ENCODE measurements at places on chromosomes 1 and 21.

GRCh38 chr1:234262007-234262753 is 111.1 kb upstream of the COA6 start:
- no peak for DNase-seq

DNA sequence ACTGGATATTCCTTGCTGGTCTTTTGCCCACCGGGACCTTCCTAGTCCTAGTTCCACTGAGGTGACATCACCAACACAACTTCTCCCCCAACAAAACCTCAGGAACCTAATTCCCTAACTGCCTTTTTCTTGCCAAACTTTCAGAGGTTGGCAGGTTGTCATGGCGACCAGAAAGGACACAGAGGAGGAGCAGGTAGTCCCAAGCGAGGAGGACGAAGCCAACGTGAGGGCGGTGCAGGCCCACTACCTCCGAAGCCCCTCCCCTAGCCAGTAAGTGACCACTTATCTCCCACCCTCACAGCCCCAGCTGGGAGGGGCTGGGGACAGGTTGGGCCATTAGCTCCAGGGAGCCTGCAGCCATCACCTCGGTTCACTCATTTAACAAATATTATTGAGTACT is 815 bp downstream of the STYXL2 start:
- DNase-seq, result no peak

DNA sequence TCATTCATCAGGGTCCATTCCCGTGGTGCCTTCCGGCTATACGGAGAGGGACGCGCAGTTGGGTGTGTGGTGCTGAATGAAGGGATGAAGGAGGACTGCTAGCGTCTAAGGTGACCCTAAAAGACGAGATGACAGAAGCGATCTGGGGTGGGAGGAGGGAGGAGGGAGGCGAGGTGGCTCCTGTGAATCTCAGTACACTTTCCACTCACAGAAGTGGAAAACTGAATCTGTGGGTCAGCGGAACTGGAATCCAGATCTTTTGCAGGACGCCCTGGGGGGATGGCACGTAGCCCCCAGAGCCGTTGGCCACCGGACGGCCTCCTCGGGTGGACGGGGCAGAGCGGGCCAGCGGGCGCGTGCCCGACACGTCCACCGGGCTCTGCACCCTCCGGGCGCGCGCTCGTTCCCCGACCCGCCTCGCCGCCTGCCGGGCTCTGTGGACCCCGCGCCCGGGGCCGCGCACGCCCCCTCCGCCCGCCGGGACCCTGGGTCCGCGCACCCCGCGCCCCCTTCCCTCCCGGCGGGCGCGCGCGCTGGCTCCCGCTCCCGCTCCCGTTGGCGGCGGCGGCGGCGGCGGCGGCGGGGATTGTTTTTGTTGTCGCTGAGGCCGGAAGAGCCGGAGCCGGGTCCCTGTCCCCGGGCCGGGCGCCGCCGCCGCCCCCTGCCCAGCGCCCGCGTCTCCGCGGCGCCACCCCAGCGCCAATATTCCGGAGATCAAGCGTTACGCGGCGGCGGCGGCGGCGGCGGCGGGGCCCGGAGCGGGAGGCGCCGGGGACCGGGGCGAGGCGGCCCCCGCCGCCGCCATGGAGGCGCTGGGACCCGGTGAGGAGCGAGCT is at the start of gene AGO4:
TSS of gene AGO4 (plus strand) at position 403 of the 836 bp plus-strand sequence. CDS start at position 804, 401 bp downstream.
- DNase-seq, result peak; percentile 73

- DNase-seq, result no peak
Measured at GRCh38 chr1:116881879-116882520, 27.7 kb upstream of the PTGFRN start.

GRCh38 chr1:204288021-204288588 is 71.6 kb downstream of the PLEKHA6 start:
- DNase-seq, result no peak

GRCh38 chr1:86502721-86503405 is 34.1 kb downstream of the CLCA1 start:
- DNase-seq, result no peak

- DNase-seq, result no peak
Measured at GRCh38 chr1:156367383-156368156, 1.4 kb upstream of the RHBG start.

DNA sequence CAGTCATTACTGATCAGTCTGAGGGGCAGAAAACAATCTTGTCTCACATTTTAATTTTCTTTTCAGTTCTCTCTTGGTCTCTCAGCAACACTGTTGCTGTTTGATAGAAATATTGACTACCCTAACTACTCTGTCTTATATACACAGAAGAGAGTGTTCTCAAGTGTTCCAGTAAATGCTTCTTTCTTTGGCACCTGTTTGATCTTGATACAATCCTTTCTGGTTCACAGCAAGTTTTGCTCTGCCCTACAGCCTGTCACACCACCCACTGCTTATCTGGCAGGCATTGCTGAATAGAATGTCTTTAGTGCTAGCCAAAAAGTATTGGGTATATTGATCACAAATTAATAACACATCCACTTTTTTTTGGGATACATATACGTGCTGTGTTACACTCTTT is 75.7 kb upstream of the WLS start:
- DNase-seq, result no peak

DNA sequence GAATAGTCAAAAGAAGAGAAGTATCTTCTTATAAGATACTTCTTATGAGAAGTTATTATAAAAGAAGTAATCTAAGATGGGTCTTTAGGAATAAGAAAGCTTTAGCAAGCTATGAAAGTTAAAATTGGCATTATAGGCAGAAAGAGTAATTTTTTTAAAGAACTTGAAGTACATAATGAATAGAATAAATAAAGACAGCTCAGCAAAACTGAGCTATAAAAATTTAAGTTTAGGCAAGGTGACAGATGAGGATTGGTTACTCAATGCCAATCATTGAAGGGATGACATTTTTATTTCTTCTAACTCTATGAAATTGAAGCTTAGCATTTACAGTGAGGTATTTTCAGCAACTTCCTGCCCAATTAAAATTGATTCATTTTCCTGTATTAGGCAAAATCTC is 966.8 kb downstream of the BRINP3 start:
- no peak for DNase-seq

- peak; percentile 71 for DNase-seq
Measured at GRCh38 chr1:11784993-11785769, 20.6 kb downstream of the MTHFR start.

DNA sequence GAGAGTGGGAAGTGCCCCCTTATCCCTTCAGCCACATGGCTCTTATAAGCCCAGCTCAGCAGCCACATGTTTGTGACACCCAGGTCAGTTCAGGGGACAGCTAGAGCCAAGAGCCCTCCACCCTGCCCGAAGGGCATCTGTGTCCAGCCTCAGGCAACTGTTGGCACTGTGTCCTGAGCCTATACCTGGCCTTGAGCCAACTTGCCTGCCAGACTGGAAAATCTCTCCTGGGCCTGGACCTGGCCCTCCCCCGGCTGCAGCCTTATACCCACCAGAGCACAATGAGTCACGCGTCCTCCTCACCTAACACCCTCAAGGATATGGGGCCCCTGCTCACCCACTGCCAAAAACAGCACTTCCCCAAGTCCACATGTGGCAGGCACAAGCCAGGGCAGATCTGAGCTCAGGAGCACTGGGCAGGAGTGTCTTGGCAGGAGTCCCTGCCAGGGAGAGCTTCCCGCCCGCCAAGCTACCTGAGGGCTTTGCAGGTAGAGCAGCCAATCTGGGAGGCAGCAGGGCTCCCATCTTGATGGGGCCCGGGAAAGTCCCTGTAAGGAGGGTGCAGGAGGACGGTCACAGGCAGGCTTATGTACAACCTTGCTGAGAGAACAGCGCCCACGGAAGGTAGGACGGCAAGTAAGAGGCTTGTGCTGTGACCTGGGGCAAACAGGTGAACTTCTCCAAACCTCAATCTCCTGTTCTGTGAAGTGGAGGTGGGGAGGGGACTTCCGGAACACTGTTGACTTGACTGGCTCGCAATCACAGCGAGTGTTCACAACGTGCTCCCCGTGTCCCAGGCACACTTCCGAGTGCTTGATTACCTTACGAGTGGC is 19.8 kb upstream of the HSPG2 start:
- no peak for DNase-seq

All from hepatic stellate cell (primary cell).